ENCODE measurements at places on chromosomes 2 and 18. TPM values are rescaled to one million over a fixed set of nuclear protein-coding genes. Genes with fewer than 3 reads are reported as not detected.

GRCh38 chr2:39608686-39609441 lies 56.9 kb upstream of the TMEM178A start:
- H3K4me1 ChIP-seq = no peaks in the 10 kb centered on the region
- no peak for DNase-seq
- no peaks in the 10 kb centered on the region for H3K27me3 ChIP-seq
- H3K4me3 ChIP-seq = no peak overlapping the region

DNA sequence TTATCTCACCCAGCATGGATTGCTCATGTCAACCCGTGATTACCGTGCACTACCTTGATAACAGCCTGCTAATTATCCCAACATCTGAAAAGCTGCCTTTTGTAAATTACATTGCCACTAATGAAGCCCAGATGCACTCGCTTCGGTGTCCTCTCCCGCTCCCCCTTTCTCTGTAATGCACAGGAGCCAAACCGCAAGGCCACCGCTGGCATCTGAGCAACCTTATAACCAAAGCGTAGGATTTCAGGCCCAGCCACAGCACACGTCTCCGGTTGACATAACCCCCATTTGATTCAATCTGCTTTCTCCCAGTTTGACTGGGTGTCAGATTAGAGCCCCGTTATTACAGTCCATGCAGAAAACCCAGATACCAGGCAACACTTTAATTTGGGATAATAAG lies 341.2 kb downstream of the ALK start:
- H3K36me3 ChIP-seq = no peaks in the 10 kb centered on the region
- no peak overlapping the region for H3K4me3 ChIP-seq
- H3K4me1 ChIP-seq = no peaks in the 10 kb centered on the region
- DNase-seq = no peak

- peak; percentile 66 for DNase-seq
- H3K4me1 ChIP-seq = peaks cover 17% of the 10 kb centered on the region
- H3K36me3 ChIP-seq = no peaks in the 10 kb centered on the region
- no peak overlapping the region for H3K4me3 ChIP-seq
Measured at GRCh38 chr2:163347982-163348856, 387.6 kb downstream of the FIGN start.

DNA sequence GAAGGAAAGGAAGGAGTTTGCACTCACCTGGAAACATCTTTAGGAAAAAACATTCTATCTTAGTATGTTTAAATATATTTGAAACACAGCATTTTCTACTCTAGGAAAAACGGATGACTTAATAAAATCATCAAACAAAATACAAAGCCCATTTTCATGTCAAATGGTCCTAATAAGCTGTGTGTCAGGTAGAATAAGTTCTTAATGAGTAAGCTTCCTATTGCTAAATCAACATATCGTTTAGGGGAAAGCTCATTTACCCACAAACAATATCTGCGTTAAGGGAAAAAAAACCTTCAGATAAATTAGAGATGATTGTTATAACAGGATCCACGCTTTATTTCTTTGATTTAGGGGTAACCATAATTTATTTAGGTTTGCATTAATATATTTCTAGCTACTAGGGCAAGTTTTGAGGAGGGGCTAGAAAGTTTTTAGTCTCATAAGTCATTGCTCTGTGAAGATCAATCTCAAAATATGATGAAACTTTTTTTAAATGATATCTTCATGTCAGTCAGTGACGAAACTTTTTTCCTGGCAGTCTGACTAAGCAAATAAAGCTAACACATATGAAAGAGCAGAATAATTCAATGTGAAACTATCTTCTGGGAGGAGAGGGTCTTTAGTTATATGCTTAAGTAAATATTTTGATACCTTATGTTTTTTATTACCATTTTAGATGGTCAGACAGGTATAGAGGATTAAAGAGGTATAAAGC lies 147.1 kb downstream of the WDSUB1 start:
- H3K27ac ChIP-seq = no peak overlapping the region
- peaks cover 3% of the 10 kb centered on the region for H3K4me1 ChIP-seq
- DNase-seq = no peak
- H3K36me3 ChIP-seq = no peaks in the 10 kb centered on the region

GRCh38 chr2:215711471-215712034 lies 275.7 kb upstream of the FN1 start:
- no peaks in the 10 kb centered on the region for H3K36me3 ChIP-seq
- no peak overlapping the region for H3K4me3 ChIP-seq
- peak; percentile 62 for DNase-seq
- H3K27ac ChIP-seq = peak overlapping the region; percentile 74
- no peaks in the 10 kb centered on the region for H3K27me3 ChIP-seq

GRCh38 chr18:68221111-68221724 lies 493.7 kb downstream of the TMX3 start:
- no peak overlapping the region for H3K27ac ChIP-seq
- no peak overlapping the region for H3K4me3 ChIP-seq
- no peaks in the 10 kb centered on the region for H3K27me3 ChIP-seq
- H3K36me3 ChIP-seq = no peaks in the 10 kb centered on the region
- H3K4me1 ChIP-seq = no peaks in the 10 kb centered on the region

GRCh38 chr2:9146646-9147045 lies 60.0 kb upstream of the ASAP2 start:
- no peak overlapping the region for H3K27ac ChIP-seq
- H3K4me3 ChIP-seq = no peak overlapping the region
- H3K4me1 ChIP-seq = peaks cover 17% of the 10 kb centered on the region
- no peaks in the 10 kb centered on the region for H3K36me3 ChIP-seq
- no peak for DNase-seq

GRCh38 chr18:7749510-7749981 lies 182.4 kb downstream of the PTPRM start:
- H3K27me3 ChIP-seq = no peaks in the 10 kb centered on the region
- H3K27ac ChIP-seq = peak overlapping the region; percentile 54
- no peaks in the 10 kb centered on the region for H3K36me3 ChIP-seq
- DNase-seq = peak; percentile 71

DNA sequence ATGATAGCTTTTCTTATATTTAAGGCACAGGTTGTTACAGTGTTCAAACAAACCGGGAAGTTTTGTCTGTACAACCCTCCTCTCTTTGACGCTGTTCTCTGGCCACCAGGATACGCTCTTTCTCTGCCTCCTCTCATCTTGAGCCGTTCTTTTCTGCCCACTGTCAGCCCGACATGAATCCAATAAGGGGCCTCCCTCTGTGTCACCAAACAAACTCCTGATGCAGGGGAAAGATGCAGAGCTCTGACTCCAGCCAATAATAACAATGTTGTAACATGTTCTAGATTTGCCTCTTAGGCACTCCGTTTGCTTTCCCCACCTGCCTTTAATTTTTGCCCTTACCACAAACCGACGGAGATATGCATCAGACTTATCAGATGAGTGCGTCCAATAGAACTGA lies 449.3 kb downstream of the SLC4A3 start:
- peaks cover 8% of the 10 kb centered on the region for H3K4me1 ChIP-seq
- no peak overlapping the region for H3K4me3 ChIP-seq
- peak; percentile 12 for DNase-seq
- no peaks in the 10 kb centered on the region for H3K36me3 ChIP-seq

DNA sequence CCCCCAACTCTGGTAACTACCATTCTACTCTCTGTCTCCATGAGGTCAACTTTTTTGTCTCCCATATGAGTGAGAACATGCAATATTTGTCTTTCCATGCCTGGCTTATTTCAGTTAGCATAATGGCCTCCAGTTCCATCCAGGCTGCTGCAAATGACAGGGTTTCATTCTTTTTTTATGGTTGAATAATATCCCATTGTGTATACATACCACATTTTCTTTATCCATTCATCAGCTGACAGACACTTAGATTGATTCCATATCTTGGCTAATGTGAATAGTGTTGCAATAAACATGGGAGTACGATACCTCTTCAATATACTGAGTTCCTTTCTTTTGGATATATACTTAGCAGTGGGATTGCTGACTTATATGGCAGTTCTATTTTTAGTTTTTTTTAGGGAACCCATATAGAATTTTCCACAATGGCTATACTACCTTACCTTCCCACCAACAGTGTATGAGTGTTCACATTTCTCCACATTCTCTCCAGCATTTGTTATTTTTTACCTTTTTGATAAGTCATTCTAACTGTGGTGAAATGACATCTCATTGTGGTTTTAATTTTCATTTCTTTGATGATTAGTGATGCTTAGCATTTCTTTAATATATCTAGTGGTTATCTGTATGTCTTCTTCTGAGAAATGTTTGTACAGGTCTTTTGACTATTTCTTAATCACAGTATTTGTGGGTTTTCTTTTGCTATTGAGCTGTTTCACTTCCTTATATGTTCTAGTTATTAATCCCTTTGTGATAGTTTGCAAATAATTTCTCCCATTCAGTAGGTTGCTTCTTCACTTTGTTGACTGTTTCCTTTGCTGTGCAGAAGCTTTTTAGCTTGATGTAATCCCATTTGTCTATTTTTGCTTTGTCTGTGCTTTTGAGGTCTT lies 112.2 kb downstream of the SRBD1 start:
- H3K27ac ChIP-seq = no peak overlapping the region
- no peaks in the 10 kb centered on the region for H3K27me3 ChIP-seq
- DNase-seq = no peak
- no peaks in the 10 kb centered on the region for H3K36me3 ChIP-seq

DNA sequence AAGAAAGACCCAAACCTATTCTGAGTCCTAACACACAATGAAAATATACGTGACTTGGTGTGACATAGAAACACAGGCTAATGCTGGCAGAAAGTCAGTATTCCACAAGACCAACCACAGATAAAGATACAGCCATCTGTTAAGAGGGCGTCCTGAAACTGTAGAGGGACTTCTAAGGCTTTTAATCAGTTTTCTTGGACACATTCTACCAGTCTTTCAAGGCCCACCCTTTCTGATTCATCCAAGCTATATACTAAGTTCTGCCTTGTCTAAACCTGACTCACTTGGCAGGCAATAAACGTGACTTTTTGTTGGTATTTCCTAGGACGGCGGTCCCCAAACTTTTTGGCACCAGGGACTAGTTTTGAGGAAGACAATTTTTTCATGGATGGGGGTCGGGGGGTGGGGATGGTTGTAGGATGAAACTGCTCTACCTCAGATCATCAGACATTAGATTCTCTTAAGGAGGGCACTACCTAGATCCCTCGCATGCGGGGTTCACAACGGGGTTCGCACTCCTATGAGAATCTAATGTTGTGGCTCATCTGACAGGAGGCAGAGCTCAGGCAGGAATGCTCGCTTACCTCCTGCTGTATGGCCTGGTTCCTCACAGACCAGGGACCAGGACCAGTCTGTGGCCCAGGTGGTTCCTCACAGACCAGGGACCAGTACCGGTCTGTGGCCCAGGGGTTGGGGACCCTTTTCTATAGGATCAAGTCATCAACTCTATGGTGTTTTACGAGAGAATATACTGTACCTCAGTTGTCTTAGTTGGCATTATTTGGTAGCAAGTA lies 61.4 kb downstream of the SP3 start:
- H3K4me3 ChIP-seq = no peak overlapping the region
- no peak for DNase-seq
- no peak overlapping the region for H3K27ac ChIP-seq
- no peaks in the 10 kb centered on the region for H3K27me3 ChIP-seq
- no peaks in the 10 kb centered on the region for H3K4me1 ChIP-seq

DNA sequence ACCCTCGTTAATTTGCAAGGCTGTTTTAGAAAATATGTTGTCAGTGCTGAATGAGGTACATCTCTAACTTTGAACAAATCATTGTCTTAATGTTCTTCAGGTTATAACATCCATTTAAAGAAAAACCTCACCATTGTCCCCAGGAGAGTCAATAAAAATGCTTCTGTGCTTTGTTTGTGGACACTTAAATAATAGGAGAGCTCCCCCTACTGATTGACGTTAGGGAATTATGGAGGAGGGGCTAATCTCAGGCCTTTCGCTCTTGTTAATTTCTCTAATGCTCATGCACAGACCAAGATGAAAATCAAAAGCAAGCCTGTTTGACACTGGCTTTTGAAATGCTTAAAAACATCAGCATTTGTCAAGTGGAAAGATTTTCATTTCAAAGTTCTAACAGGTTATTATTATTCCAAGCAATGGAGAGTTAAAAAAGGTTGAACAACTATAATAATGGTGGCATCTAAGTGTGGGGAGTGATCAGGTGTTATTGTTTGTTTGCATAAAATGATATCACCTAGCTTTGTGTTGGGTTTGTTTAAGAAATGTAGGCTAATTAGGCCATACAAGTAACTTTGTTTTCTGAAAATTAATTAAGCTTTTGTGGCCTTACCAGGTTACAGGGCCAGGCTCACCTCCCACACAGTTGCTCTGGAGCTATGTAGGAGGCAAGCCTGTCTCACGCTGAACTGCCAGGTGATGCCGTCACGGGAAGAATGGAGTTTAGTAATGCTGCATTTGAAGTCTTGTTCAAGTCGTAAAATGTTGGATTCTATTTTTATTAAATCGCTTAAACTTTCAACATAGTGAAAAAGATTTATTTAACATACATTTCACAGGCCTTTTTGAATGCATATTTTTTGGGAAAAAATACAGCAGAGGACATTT lies 51.7 kb upstream of the SMIM21 start:
- no peak overlapping the region for H3K4me3 ChIP-seq
- no peaks in the 10 kb centered on the region for H3K27me3 ChIP-seq
- no peaks in the 10 kb centered on the region for H3K4me1 ChIP-seq
- no peak overlapping the region for H3K27ac ChIP-seq
- DNase-seq = peak; percentile 1

- no peak for DNase-seq
- no peaks in the 10 kb centered on the region for H3K36me3 ChIP-seq
- H3K4me1 ChIP-seq = peaks cover 16% of the 10 kb centered on the region
- no peaks in the 10 kb centered on the region for H3K27me3 ChIP-seq
- H3K4me3 ChIP-seq = no peak overlapping the region
- no peak overlapping the region for H3K27ac ChIP-seq
Measured at GRCh38 chr2:151756820-151757219, 22.5 kb upstream of the NEB start.

- H3K27ac ChIP-seq = no peak overlapping the region
- no peaks in the 10 kb centered on the region for H3K36me3 ChIP-seq
- H3K27me3 ChIP-seq = no peaks in the 10 kb centered on the region
- H3K4me3 ChIP-seq = no peak overlapping the region
- H3K4me1 ChIP-seq = peaks cover 6% of the 10 kb centered on the region
Measured at GRCh38 chr18:7778181-7778580, 211.1 kb downstream of the PTPRM start.

DNA sequence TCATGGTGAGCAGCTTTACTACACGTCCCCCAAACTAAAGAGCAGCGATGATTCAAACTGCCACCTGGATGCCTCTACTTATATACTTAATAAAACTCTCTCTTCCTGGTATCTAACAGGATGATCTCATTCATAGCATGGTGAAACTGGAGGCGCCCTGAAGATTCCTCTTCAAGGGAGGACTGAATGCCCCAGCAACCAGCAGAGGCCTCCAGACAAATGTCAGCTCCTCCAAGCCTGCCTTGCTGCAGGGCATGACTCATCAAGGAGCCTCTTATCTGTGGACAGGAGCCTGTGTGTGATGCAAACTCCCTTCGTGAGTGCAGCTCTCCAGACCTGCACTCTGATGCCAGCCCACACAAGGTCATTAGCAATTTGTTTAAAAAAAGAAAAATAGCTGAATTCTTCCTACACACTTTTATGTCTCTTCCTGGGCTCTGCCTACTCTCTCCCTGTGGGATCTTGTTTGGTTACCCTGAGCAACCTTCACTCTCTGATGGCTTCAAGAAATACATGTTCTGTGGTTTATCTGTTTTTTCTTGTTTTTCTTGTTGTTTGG lies 30.2 kb downstream of the LONRF2 start:
- H3K4me1 ChIP-seq = peaks cover 14% of the 10 kb centered on the region
- no peaks in the 10 kb centered on the region for H3K27me3 ChIP-seq
- DNase-seq = peak; percentile 40
- H3K4me3 ChIP-seq = no peak overlapping the region
- H3K36me3 ChIP-seq = no peaks in the 10 kb centered on the region

CSRNP3 gene
- total RNA-seq = 1.2 TPM

ACADL gene
- not detected for total RNA-seq

CXCR1 gene
- not detected for total RNA-seq

ASTL gene
- total RNA-seq = not detected

ZC3H15 gene
- total RNA-seq = 98.1 TPM

YES1 gene
- total RNA-seq = 95.0 TPM

PLGLB2 gene
- 0.77 TPM for total RNA-seq

EFHD1 gene
- 4.1 TPM for total RNA-seq

MAB21L4 gene
- total RNA-seq = 69.9 TPM

MTA3 gene
- total RNA-seq = 85.4 TPM

HOXD8 gene
- not detected for total RNA-seq

All from Caco-2 (cell line).